ENCODE measurements at places on chromosomes 6 and 20. TPM values are rescaled to one million over a fixed set of nuclear protein-coding genes. Genes with fewer than 3 reads are reported as not detected.

GRCh38 chr6:90663106-90663505, 76.2 kb upstream of the MAP3K7 start:
- H3K27ac ChIP-seq: no peak overlapping the region
- no peak for DNase-seq
- H3K36me3 ChIP-seq: no peaks in the 10 kb centered on the region
- H3K4me3 ChIP-seq: no peak overlapping the region
- H3K4me1 ChIP-seq: no peaks in the 10 kb centered on the region

GRCh38 chr6:106702451-106703110, 73.2 kb downstream of the QRSL1 start:
- H3K36me3 ChIP-seq: peaks cover 7% of the 10 kb centered on the region
- H3K4me3 ChIP-seq: no peak overlapping the region
- no peak for DNase-seq
- H3K27me3 ChIP-seq: no peaks in the 10 kb centered on the region
- H3K27ac ChIP-seq: no peak overlapping the region

- DNase-seq: no peak
- H3K36me3 ChIP-seq: peaks cover 25% of the 10 kb centered on the region
- peaks cover 8% of the 10 kb centered on the region for H3K4me1 ChIP-seq
- H3K27me3 ChIP-seq: no peaks in the 10 kb centered on the region
- H3K4me3 ChIP-seq: no peak overlapping the region
Measured at GRCh38 chr20:57650266-57650665, 30.0 kb upstream of the ZBP1 start.

DNA sequence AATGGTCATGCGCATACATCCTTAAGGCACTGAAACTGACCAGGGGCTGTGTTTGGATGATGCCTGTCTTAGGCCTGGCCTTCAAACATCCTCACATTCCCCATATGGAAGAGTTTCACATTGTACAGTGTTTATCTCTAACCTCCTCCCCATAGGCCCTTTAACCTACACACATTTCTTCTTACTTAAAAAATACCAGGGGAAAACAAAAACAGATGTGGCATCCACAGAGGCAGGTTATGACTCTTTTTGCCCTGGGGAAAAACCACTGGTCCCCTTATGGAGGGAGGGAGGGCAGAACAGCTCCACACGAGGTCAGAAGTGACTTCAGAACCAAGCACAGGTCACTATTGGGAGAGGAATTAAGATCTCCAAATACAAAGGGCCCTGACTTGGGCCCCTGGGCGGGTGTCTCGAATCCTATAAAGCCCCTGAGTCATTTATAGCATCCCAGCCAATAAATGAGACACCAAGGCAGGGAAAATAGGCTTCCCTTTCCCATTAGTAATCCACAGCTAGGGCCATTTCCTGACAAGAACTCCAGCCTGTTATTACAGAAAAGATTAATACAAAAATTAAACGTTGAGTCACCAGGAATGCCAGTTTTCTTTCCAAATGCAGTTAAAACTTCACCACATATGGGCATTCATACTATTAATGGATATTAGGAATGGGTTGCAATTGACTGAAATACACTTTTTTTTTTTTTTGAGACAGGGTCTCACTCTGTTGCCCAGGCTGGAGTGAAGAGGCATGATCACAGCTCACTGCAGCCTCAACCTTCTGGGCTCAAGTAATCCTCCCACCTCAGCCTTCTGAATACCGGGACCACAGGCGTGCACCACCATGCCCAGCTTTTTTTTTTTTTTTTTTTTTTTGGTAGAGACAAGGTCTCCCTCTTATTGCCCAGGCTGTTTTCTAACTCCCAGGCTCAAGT, 107.2 kb downstream of the ATP9A start:
- H3K27ac ChIP-seq: peak overlapping the region; percentile 78
- H3K4me1 ChIP-seq: peaks cover 9% of the 10 kb centered on the region
- no peaks in the 10 kb centered on the region for H3K27me3 ChIP-seq
- no peak for DNase-seq

GRCh38 chr6:168666170-168666569, 225.2 kb downstream of the SMOC2 start:
- no peaks in the 10 kb centered on the region for H3K36me3 ChIP-seq
- DNase-seq: no peak
- H3K27ac ChIP-seq: no peak overlapping the region
- no peak overlapping the region for H3K4me3 ChIP-seq

CLPSL2 gene
- total RNA-seq: not detected

DNPH1 gene
- 52.3 TPM for total RNA-seq

LY6G6F gene
- not detected for total RNA-seq

DNA sequence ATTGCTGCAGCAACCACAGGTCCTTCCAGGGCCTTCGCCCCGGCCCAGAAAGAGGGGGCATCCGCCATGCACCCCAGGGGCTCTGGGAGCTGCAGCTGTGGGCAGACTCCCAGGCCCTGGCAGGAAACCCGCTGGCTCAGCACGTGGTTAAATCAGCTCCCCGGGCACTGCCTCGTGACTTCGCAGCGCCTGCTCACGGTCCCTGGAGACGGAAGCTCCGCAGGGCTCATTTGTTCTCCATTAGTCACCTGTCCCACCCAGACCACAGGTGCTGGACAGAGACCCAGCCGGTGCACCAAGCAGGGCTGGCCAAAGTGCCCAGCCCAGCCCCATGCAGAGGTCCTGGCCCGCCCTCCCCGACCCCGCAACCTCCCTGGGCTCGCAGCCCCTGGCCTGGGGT, 14.7 kb downstream of the KCNQ2 start:
- no peaks in the 10 kb centered on the region for H3K36me3 ChIP-seq
- no peak for DNase-seq
- no peak overlapping the region for H3K4me3 ChIP-seq

DNA sequence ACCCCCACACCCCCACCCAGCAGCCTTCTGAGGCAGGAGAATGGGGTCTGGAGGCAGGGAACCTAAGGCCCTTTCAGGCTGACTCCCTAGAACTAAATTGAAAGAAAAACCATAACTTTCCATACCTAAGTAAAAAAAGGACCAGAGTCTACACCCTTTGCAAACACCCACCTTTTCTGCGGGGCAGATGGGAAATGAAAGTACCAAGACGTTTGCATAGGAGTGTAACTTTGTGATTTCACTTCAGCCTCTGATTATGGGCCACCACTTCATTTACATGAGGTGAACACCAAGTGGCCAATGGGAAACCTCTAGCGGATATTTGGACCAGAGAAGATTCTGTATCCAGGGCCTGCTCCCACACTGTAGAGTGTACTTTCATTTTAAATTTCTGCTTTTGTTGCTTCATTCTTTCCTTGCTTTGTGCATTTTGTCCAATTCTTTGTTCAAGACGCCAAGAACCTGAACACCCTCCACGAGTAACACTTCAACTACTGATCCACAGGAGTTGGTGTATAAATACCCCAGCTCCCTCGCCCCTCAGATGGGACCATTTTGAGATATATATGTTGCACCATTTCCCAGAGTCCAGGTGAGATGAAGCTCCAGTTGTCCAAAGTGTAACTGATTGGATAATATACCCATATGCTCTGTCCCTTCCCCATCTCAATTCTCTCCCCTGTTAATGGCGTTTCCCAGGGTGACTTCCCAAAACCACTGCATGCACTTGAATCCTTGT, 18.9 kb upstream of the SRSF6 start:
- H3K27me3 ChIP-seq: peaks cover 46% of the 10 kb centered on the region
- DNase-seq: no peak
- H3K27ac ChIP-seq: no peak overlapping the region
- H3K36me3 ChIP-seq: no peaks in the 10 kb centered on the region

DNA sequence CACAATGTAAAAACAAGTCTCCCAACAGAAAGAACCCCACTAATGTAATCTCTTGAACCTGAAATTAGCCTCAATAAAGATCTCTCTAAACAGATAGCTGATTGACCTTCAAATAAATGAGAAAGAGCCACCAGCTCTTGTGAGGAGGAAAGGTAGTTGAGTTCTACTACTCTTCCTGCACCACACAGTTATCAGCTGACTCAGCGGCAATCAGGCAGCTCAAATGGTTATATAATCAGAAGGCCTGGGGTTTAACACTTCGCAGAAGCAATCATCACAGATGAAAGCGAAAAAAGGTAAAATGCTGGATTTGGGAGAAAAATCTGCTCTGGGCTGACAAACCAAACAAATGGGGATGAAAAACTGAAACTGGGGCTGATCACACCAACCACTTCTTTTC, 91.8 kb downstream of the CHD6 start:
- H3K27me3 ChIP-seq: no peaks in the 10 kb centered on the region
- DNase-seq: no peak
- no peak overlapping the region for H3K4me3 ChIP-seq
- peaks cover 31% of the 10 kb centered on the region for H3K4me1 ChIP-seq

- no peak overlapping the region for H3K27ac ChIP-seq
- no peak for DNase-seq
- H3K4me1 ChIP-seq: no peaks in the 10 kb centered on the region
Measured at GRCh38 chr20:20375862-20376261, 8.0 kb downstream of the INSM1 start.

GRCh38 chr20:41650231-41650948, 32.2 kb upstream of the CHD6 start:
- H3K27me3 ChIP-seq: peaks cover 15% of the 10 kb centered on the region
- no peak overlapping the region for H3K27ac ChIP-seq
- DNase-seq: no peak
- peaks cover 8% of the 10 kb centered on the region for H3K4me1 ChIP-seq

- H3K36me3 ChIP-seq: peaks cover 1% of the 10 kb centered on the region
- no peak overlapping the region for H3K4me3 ChIP-seq
- peak overlapping the region; percentile 33 for H3K27ac ChIP-seq
Measured at GRCh38 chr6:16698997-16699868, 62.0 kb downstream of the ATXN1 start.

Data from mesothelial cell of epicardium (in vitro differentiated cells).